ENCODE measurements at places on chromosomes 3 and 15.

DNA sequence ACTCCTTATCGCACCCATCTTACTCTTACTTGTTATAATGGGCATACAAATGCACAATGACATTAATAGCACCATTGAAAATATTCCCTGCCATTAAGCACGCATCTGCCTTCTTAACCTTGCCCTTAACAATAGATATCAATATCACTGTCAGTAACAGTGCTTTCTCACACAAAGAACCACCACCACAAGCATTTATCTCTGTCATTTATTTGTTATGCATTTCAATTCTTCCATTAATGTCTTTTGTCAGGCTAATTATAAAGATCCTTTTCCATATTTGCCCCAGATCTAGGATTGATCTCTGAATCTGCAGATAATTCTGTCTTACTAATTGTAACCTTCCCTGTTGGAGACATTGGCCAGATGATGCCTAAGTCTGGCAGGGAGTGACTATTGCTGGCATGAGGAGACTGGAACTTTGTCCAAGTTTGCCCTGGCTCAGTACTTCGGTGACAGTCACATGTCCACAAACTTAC lies 419.6 kb upstream of the TGFBR2 start:
- DNase-seq: no peak

DNA sequence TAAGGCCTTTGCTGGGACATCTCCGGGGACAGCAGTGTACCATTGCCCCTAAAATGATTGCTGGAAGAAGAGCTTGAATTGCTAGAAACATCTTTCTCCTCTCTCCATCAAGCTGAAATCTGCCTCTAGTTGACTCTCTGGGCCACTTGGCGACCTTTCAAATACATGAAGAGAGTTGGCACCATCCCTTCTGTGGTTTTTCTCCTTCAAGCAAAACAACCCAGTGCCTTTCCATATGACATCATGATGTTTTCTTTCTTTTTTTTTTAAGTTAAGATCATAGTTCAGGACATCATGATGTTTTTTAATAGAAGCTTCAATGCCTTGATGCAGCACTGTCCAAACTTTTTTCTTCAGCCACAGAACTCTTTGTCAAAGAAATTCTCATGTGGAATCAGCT lies 144.0 kb upstream of the PTPRG start:
- DNase-seq: no peak

DNA sequence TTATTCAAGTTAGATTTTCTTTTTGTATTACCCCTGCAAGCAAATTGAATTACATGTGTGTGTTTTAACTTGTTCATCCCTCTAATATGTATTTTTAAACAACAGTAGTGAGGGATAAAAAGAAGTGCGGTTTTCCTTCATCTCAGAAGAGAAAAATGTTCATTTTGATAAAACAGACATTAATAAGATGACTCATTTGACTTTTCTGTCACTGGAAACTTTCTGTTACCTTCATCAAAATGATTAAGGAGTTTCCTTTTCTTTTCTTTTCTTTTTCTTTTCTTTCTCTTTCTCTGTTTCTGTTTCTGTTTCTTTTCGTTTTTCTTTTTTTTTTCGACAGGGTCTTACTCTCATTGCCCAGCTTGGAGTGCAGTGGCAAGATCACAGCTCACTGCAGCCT lies 53.0 kb downstream of the ECT2 start:
- DNase-seq: peak; percentile 42

DNA sequence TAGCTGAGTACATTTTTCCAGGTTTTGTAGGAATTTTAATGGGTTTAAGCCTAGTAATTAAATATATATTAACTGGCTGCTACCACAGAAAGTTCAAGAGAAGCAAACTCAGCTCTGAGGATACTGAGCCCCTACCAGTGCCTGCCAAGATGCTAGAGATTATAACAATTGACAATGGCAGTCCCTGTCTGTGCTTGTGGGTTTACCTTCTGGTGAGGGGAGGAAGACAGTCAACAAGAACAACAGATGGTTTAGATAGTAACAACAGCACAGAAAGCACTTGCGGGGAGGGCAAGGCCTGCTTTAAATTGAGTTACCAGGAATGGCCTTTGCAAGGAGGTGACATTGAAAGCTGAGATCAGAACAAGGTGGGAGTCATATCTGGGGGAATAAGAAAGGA lies 56.6 kb upstream of the ARHGEF3 start:
- DNase-seq: no peak

DNA sequence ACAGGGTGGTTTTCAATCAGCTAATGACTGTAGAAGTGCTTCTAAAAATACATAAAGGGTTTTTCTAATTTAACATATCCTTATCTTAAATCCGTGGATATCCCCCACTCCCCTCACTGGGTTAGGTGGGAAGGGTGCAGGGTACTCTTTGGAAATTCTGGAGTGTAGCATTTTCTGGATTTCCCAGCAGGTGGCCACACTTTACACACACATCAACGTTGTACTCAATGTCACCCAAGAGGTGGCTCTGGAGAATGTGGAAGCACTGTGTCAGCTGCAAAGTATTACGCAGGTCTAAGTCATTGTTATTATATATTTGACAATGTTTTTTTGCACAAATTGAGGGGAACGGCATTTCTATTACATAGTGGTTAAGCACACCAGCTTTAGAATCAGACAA lies 168.8 kb downstream of the CHDH start:
- DNase-seq: no peak

DNA sequence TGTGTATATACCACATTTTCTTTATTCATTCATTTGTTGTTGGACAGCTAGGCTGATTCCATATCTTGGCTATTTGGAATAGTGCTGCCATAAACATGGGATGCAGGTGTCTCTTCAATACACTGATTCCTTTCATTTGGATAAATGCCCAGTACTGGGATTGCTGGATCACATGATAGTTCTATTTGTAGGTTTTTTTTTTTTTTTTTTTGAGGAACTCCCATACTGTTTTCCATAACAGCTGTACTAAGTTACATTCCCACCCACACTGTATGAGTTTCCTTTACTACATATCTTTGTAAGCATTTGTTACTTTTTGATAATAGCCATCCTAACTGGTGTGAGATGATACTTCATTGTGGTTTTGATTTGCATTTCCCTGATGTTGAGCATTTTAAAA lies 437.7 kb downstream of the DIPK2A start:
- DNase-seq: no peak

GRCh38 chr3:150243466-150243865 lies 164.6 kb upstream of the TSC22D2 start:
- no peak for DNase-seq

DNA sequence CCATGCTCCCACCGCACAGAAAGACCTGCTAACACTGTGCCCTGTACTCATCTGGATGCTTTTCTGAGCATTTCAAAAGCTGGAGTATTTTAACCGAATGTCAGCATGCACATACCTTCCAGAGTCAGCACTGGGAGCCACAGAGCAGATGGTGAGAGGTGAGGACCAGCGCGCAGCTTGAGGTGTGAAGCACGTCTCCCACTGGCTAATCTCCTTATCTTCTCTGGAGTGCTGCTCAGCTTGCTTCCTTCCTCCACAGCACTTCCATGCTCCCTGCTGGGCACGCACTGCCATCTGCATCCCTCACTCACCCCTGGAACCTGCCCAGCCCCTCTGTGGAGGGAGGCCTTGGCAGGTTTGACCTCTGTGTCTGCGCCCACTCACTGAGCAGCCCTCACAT lies at the start of gene GNB5:
GNB5 (minus strand) TSS at position 186 of the 400 bp plus-strand sequence. CDS start 6,716 bp downstream, outside the sequence.
- DNase-seq: no peak

GRCh38 chr3:172177803-172178316 lies 138.5 kb downstream of the FNDC3B start:
- no peak for DNase-seq

DNA sequence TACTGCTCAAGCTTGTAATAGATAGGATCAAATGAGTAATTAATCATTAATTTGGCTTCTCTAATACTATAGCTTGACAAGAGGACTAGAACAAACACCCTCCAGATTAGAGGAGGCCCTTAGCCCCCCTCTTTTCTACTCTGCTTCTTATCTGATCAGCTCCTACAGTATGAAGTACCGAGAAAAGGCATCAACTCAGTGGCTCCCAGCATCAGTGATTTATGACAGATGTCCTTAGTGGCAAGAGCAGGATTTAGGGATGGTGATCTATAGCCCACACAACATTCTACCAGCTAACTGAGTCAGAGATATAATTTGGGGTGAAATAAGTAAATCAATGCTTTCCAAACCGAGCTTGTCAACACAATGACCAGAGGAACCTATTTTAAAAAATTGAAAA lies 541.1 kb downstream of the NLGN1 start:
- DNase-seq: no peak

DNA sequence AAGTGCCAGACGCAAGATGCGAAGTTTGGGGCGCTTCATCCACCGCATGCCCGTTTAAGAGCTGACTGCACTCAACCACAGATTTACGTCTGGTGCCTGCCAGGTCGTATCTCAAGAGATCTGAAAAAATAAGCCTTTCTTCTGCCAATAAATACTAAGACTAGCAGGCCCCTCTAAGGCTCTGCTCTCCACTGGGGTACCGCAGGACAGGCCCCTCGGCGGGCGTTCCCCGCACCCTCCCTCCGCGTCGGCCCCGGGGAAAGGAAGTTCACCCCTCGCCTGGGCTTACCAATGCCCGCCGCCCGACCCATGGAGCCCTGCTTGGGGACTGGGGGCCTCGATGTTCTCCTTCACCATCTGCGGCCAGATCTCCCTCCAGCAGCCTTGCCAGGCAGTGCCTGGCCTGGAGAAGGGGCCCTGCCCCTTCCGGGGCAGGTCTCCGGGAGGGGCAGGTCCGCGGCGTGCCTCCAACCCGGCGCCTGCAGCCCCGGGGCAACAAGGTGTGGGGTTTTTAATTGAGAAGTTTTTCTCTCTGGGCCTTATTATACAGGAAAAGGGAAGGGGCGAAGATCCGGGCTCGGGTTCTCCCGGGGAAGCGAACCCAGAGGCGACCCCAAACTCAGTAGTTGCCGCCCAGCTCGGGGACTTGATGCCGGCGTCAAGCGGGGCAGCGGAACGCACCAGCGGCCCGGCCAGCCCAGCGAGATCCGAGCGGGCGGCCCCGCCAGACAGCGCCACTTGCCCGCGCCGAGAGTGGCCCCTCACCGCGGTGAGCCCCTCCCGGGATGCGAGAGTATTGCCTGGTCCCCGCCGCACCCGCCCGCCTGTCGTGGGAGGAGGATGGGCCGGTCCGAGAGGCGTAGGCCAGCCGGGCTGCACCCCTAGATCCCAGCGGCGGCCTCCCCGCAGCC lies 735 bp downstream of the GOLGA8B start:
- peak; percentile 14 for DNase-seq

DNA sequence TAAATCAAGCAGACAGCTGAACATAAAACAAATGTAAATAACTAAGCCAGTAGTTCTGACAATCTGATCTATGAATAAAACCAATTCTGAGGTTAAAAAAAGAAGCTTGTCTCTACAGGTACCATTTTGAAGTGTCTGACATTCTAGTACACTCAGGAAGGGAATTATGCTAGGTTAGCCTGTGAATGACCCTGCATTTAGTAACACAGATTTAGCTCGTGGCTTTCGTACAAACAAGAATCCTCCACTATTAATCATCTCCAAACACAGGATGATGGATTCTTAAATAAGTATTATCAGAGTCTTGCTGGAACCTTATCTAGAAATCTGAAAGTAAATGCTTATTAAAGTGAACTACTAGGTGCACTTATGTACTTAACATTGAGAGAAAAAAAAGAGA lies 1120.1 kb downstream of the ROBO1 start:
- no peak for DNase-seq

GRCh38 chr15:75732809-75733451 lies 20.3 kb upstream of the CSPG4 start:
- DNase-seq: peak; percentile 50

- DNase-seq: no peak
These were observed 31.7 kb upstream of the CEMIP start for GRCh38 chr15:80747317-80748053.

DNA sequence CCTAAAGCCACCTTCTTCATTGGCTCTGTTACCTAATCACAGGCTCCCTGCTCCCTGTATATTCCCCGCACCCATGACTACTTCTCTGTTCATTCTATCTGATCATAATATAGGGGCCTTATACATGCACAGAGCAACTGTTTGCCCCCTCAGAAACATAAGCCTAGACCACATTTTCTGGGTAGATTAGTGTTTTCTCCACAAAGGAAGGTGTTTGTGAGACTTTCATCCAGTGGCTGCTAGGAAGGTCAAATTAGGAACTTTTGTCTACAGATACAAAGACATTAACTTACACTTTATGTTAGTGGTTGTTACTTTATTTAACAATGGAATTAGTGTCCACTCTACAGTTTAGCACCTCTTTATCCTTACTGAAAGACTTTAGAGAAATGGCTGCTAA lies 174.9 kb downstream of the GHSR start:
- no peak for DNase-seq

DNA sequence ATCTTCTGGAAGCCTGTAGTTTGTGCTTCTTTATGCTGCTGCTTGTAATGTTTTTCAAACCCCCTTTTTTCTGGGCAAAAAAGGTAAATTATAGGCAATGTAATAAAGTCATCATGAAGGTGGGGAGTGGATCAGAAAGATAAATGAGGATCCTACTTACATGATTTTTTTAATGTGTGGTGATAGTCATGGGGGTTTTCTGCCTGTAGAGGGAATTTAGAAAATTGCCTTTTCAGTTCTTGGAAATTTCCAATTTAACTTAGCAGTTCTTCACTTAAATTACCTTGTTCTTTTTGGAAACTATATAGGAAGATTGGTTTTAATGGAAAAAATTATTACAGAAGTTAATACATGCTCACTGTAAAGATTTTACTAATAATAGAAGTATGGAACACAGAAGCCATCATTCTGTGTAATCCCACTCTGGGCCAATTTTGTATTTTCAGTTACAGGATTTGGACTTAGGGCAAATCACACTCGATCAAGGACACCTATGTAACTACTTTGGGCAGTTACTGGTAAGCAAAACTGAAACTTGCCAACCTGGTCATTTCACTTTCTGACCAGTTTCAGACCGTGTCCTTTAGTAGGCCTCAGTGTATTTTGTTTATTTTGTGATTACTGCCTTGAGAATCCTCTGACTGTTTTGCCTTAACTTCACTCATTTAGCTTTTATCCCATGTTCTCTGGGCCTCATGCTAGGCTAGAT lies 10.5 kb upstream of the SCAANT1 start:
- no peak for DNase-seq

- DNase-seq: no peak
These were observed 75.5 kb downstream of the DCLK3 start for GRCh38 chr3:36688815-36689214.

DNA sequence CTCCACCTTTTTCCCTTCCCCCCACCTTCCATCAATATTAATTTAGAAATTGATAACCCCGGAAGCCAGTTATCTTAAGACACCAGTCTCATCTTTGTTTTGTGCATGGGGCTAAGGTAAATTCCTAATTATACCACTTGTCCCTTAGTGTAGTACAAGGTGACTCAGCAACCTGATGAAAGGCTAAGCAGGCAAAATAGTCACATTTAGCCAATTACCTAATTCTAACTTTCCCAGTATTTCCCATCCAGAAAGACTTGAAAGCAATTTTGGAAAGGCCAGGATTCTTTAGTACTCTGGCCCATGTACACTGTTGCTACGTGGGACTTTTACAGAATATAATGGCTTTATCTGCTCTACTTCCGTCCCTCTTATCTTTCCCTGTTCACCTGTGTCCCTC lies 72.6 kb downstream of the SETD5 start:
- no peak for DNase-seq

- no peak for DNase-seq
These were observed 50.4 kb downstream of the CCR4 start for GRCh38 chr3:33001889-33002288.
